ENCODE measurements at places on chromosomes 1 and 21.

- peak; percentile 15 for DNase-seq
Measured at GRCh38 chr1:147723691-147724323, 36.6 kb downstream of the GJA5 start.

DNA sequence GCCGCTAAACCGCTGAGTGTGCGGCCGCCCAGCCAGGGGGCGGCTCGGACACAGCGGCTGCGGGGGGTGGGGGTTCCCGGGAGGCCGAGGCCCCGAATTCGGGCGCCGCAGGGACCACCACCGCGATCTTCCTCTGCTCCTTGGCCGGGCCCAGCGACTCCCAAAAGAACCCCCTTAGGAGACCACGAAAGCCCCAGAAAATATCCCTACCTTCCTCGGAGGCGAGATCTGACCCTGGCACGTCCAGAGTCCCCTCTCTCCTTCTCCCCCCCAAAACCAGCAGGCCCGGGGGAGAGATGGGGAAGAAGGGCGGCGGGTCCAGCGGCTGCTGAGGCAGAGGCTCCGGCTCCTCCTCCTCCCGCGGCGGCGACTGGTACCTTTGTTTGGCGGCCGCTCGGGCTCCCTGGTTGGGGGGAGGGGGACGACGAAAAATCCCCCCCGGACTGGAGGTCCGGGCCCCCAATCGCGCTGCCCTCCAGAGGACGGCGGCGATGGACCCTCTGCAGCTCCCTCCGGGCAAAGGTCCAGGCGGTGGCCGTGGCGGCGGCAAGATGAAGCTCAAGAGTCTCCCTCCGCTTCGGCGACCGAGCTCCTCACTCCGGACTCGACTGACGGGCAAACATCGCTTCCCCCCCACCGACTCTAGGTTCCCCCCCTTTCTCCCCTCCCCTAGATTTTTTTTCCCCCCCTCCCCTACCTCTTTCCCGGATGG lies at the start of gene ARID4B:
Gene ARID4B, minus strand, starts transcription at position 621 of the 712 bp plus-strand sequence. CDS start 1,260 bp downstream, outside the sequence.
- no peak for DNase-seq

DNA sequence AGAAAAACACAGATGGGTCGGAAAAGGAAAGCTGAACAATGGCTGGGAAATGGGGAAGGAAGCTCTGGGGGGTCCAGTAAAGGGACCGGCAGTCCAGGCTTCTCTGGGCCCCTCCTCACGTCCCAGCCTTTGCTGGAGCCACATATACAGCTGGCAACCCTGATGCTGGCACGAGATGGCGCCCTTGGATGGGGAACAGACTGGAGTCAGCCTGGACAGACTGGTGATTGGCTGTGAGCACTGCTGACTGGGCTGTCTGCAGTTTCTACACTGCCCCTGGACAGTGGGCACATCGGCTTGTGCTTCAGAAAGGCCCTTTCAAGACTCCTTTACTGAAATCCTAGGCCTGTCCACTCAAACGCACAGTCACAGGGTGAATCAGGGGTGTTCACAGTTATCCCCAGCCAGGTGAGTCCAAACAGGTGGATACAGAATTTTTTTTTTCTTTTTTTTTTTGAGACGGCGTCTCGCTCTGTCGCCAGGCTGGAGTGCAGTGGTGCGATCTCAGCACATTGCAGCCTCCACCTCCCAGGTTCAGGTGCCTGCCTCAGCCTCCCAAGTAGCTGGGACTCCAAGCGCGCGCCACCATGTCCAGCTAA lies 31.1 kb upstream of the ZBTB40 start:
- DNase-seq = peak; percentile 46

DNA sequence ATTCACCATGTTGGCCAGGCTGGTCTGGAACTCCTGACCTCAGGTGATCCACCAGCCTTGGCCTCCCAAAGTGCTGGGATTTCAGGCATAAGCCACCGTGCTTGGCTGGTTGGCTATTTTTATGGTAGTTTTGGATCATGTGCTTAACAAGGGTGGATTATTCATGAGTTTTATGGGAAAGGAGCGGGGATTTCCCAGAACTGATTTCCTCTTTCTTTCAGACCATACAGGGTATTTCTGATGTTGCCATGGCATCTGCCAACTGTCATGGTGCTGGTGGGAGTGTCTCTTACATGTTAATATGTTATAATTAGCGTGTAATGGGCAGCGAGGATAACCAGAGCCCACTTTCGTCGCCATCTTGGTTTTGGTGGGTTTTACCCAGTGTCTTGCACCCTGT lies 3.2 kb downstream of the TRPM2 start:
- no peak for DNase-seq

DNA sequence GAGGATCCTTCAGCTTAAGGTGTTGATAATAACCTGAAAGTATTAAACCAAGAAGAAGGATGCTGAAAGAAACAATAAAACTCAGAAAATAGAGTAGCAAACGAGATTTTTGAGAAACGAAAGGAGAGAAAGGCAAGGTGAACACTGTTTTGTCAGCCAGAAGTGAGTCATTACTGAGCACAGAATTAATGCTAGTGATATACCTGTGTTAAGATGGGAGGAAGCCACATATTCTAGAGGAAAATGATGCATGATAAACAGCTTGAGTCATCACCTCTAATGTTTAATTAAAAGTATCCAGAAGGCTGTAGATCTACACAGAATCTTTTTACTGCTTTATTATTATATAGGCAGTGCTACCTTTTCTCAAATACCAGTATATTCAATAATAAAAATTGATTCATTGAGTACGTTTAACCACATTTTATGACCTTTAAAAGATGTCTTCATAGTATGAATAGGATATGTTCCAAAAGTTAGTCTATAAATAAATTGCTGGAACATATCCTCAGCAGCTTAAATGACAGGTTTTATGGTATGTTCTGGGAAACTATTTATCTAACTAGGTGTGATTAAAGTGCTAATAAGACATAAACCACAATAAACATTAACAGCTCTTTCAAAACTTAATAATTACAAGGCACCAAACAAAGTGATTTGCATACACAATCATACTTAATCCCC lies 10.3 kb downstream of the SH3GLB1 start:
- peak; percentile 70 for DNase-seq

DNA sequence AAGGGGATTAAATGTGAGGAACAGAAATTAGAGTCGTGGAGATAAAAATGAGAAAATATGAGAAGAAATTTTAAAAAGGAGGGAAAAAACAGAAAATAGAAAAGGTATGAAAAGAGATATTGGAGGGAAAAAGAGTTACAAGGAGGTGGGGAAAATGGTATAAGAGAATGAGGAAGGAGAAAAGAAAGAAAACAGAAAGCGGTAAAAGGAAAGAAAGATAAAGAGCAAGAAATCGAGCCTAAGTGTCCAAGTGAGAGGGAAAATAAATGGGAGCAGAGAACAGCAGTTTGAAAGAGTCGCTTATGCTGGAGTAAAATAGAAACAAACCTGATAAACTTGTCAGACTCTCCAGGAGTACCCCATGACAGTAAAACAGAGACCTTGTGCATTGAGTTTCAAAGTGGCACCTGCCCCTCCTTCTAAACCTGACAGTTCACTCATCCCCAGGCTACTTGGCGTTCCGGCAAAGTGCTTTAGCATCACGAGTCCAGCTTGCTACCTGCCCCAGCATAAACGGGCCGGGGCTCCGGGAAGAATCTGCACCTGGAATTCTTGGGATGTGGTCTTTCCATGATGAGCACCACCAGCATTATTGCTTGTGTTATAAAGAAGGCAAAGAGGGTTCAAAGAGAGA lies 585 bp downstream of the NEGR1 start:
- no peak for DNase-seq

DNA sequence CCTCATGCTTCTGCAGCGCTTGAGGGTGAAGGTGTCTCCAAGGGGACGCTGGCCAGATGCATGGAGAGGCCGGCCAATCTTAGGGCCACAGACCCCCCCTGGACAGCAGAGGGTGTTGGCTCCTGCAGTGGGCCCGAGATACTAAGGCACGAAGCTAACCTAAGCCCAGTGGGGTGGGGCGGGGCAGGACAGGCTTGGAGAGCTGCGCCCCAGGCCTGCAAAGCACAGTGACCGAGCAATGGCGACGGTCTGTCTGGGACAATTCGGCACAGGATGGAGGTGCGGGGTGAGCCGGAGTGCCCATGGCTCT lies 1.3 kb downstream of the FNDC10 start:
- no peak for DNase-seq

DNA sequence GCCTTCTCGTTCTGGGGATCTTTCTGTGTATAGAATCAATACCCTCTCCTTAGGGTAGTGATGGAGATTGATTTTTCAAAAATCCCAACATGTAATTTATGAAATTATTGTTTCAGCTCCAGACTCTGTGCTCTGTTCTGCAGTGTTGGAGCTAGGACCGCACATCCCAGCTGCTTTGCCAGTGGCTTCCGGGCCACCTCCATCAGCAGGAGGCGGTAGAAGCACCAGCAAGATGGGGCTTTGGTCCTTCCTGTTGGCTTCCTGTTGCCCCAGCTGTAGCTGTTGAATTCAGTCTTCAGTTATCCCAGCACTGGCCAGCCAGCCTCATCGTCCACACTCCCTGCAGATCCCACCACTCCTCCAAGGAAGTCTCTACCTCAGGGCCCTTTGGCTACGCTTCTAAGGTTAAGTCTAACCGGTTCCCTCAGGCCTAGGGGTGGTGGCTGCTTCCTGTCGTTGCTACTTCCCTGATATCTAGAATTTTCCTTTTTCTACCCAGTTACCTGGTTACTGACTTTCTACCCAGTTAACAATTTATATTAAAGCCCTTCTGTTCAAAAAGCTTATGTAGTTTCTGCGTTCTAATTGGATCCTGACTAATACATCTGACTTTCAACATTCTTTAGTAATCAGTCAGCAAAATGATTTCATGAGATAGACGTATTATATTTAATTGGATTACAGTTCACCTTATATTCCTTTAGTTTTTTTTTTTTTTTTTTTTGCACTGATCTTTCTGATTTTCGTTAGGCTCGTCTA lies 24.6 kb downstream of the GALNT2 start:
- DNase-seq = no peak

DNA sequence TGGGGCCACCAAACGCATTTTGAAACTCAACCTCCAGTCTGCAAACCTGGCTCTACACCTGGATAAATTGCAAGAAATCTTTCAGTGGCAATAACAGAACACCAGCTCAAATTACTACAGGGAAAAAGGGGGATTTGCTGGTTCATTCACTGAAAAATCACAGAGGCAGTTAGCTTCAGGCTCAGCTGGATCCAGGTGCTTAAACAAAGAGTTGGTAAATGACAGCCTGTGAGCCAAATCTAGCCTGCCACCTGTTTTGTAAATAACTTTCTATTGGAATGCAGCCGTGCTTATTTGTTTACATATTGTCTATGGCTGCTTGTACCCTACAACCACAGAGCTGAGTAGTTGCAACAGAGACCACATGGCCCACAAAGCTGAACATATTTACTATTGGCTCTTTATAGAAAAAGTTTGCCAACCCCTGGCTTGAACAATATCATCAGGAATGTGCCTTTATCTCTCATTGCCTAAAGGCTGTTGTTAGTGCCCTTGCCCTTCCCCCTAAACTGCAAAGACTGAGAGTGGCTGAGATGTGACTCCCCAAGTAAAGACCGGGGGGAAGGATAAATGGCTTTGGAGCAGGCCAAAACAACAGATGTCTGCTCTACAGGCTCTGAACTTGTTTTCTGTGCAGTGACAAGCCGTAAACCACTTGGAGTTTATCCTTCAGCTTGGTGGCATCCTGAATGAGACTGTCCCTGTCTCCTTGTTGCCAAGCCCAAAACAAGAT lies 21.5 kb upstream of the PTPRF start:
- DNase-seq = no peak

DNA sequence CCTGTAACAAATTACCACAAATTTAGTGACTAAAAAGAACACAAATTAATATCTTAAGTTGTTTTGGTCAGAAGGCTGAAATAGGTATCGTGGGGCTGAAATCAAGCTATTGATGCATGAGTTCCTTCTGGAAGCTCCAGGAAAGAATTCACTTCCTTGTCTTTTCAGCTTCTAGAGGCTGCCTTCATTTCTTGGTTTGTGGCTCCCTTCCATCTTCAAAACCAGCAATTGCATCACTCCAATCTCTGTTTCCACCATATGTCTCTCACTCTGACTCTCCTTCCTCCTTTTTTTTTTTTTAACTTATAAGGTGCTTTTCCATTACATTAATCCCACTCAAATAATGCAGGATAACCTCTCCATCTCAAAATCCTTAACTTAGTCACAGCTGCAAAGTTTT lies 78.4 kb downstream of the OLFM3 start:
- DNase-seq = no peak

GRCh38 chr1:228009828-228010775 lies 3.3 kb downstream of the WNT3A start:
- DNase-seq = no peak

GRCh38 chr1:31517301-31517700 lies 59.0 kb upstream of the TINAGL1 start:
- DNase-seq = no peak

- DNase-seq = peak; percentile 67
Measured at GRCh38 chr1:148363439-148363810, 119.7 kb downstream of the PPIAL4G start.
